ENCODE measurements at places on chromosomes 1 and 21. TPM values are rescaled to one million over a fixed set of nuclear protein-coding genes. Genes with fewer than 3 reads are reported as not detected.

Gene CD48
- 8.4 TPM for total RNA-seq

Gene CAPN8
- not detected for total RNA-seq

Gene CLCNKB
- 0.17 TPM for total RNA-seq

Gene NBPF4
- not detected for total RNA-seq

Gene TMEM125
- total RNA-seq: not detected

Gene S100A7A
- total RNA-seq: not detected

Gene PLEKHN1
- total RNA-seq: not detected

Gene SCAF4
- 18.5 TPM for total RNA-seq
